Natural killer cell treated with Interleukin-12 subunit alpha and Interleukin-12 subunit beta and Interleukin-15 and Interleukin-18, amount 100 ng/mL, for 72 hours (primary cell): ENCODE measurements at places on chromosomes 4 and X. TPM values are rescaled to one million over a fixed set of nuclear protein-coding genes. Genes with fewer than 3 reads are reported as not detected.

GRCh38 chrX:66632473-66632872, 6.4 kb downstream of the EDA2R start:
- no peaks in the 10 kb centered on the region for H3K36me3 ChIP-seq
- peaks cover 20% of the 10 kb centered on the region for H3K27me3 ChIP-seq
- no peak overlapping the region for H3K4me3 ChIP-seq
- no peak for DNase-seq
- no peaks in the 10 kb centered on the region for H3K4me1 ChIP-seq
- no peak overlapping the region for H3K27ac ChIP-seq

Gene RTL5
- total RNA-seq: 0.33 TPM

Gene CHRDL1
- not detected for total RNA-seq

- no peaks in the 10 kb centered on the region for H3K36me3 ChIP-seq
- no peak overlapping the region for H3K27ac ChIP-seq
- no peak overlapping the region for H3K4me3 ChIP-seq
- H3K27me3 ChIP-seq: peaks cover 45% of the 10 kb centered on the region
- no peak for DNase-seq
- no peaks in the 10 kb centered on the region for H3K4me1 ChIP-seq
Measured at GRCh38 chrX:15946783-15947580, 92.4 kb upstream of the AP1S2 start.

- no peak overlapping the region for H3K27ac ChIP-seq
- H3K4me1 ChIP-seq: no peaks in the 10 kb centered on the region
- no peak overlapping the region for H3K4me3 ChIP-seq
- DNase-seq: no peak
Measured at GRCh38 chr4:93710101-93710846, 118.3 kb upstream of the ATOH1 start.

- H3K27ac ChIP-seq: no peak overlapping the region
- no peaks in the 10 kb centered on the region for H3K27me3 ChIP-seq
- no peak overlapping the region for H3K4me3 ChIP-seq
- no peaks in the 10 kb centered on the region for H3K36me3 ChIP-seq
Measured at GRCh38 chr4:103400405-103400804, 202.3 kb upstream of the CENPE start.

Gene MAGEC2
- not detected for total RNA-seq

Gene ARHGAP6
- total RNA-seq: 0.07 TPM

DNA sequence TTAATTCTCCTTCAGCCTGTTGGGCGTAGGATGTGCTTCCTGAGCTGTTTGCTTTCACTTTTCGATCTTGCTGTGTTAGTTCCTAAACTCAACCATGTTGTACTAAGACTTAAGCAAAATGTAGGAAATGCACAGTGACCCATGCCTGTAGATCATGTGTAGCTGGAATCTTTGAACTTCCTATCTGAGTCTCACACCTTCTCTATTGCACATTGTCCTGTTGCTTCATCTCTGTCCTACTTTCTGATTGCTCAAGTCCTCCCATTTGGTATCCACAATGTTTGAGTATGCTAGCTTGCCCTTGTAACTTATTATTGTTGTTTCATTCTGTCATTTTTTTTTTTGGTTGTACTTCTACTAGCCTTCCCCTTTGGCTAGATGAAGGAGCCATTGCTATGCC, 239.6 kb downstream of the PPP1R2C start:
- H3K27me3 ChIP-seq: peaks cover 7% of the 10 kb centered on the region
- H3K36me3 ChIP-seq: no peaks in the 10 kb centered on the region
- DNase-seq: no peak
- no peak overlapping the region for H3K27ac ChIP-seq
- H3K4me3 ChIP-seq: no peak overlapping the region

GRCh38 chrX:154457491-154458115, 478 bp upstream of the PLXNA3 start:
- DNase-seq: no peak
- H3K4me1 ChIP-seq: peaks cover 11% of the 10 kb centered on the region
- H3K27me3 ChIP-seq: no peaks in the 10 kb centered on the region

Gene SLC6A14
- total RNA-seq: not detected

Gene XAGE1A
- not detected for total RNA-seq
